ENCODE measurements at places on chromosomes 2 and 18.

GRCh38 chr2:147631294-147631693 is 213.5 kb upstream of the ACVR2A start:
- no peak for DNase-seq

- no peak for DNase-seq
These were observed 160.9 kb upstream of the TTC39C start for GRCh38 chr18:23853448-23854195.

GRCh38 chr2:162113776-162114168 is 38.3 kb downstream of the GCG start:
- no peak for DNase-seq

- DNase-seq, result no peak
These were observed 47.7 kb upstream of the YWHAQ start for GRCh38 chr2:9678544-9678943.

- DNase-seq, result no peak
These were observed 74.2 kb upstream of the KLF7 start for GRCh38 chr2:207239754-207240494.

- no peak for DNase-seq
These were observed 96.6 kb downstream of the NEDD4L start for GRCh38 chr18:58140387-58141325.

All from H1 (cell line).